ENCODE measurements at places on chromosomes 5 and 9. TPM values are rescaled to one million over a fixed set of nuclear protein-coding genes. Genes with fewer than 3 reads are reported as not detected.

LIFR gene
- polyA plus RNA-seq = 17.3 TPM

EPB41L4A gene
- polyA plus RNA-seq = 2.7 TPM

SLC2A6 gene
- 0.37 TPM for polyA plus RNA-seq

CTNND2 gene
- 1.5 TPM for polyA plus RNA-seq

GRXCR2 gene
- polyA plus RNA-seq = not detected

NUTM2F gene
- not detected for polyA plus RNA-seq

RNF180 gene
- 7.5 TPM for polyA plus RNA-seq

PPP2R2B gene
- 2.6 TPM for polyA plus RNA-seq

CER1 gene
- not detected for polyA plus RNA-seq
